EH (cell line): ENCODE measurements at places on chromosomes 16 and 17.

GRCh38 chr16:12412252-12412651, 391.4 kb downstream of the CPPED1 start:
- DNase-seq, result no peak

DNA sequence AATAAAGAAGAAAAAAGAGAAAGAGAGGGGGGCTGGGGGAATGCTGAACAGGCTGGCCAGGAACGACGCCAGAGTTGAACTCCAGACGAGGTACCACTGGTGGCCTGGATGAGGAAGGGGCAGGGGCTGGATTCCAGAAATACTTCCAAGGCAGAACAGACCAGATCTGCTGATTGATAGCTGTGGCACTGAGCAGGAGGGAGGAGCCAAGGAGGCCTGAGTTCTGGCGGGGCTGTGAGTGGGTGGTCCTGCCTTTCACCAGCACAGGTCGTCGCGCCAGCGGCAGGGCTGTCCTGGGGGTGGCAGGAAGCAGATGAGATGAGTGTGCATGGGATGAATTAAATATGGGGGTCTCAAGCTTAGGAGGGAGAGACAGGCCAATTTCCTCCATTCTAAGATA, 5.5 kb downstream of the CCDC42 start:
- DNase-seq, result no peak

- peak; percentile 59 for DNase-seq
These were observed 572 bp downstream of the MPG start for GRCh38 chr16:78444-79150.

GRCh38 chr17:81401723-81402529, 6.7 kb downstream of the BAHCC1 start:
- DNase-seq, result no peak

DNA sequence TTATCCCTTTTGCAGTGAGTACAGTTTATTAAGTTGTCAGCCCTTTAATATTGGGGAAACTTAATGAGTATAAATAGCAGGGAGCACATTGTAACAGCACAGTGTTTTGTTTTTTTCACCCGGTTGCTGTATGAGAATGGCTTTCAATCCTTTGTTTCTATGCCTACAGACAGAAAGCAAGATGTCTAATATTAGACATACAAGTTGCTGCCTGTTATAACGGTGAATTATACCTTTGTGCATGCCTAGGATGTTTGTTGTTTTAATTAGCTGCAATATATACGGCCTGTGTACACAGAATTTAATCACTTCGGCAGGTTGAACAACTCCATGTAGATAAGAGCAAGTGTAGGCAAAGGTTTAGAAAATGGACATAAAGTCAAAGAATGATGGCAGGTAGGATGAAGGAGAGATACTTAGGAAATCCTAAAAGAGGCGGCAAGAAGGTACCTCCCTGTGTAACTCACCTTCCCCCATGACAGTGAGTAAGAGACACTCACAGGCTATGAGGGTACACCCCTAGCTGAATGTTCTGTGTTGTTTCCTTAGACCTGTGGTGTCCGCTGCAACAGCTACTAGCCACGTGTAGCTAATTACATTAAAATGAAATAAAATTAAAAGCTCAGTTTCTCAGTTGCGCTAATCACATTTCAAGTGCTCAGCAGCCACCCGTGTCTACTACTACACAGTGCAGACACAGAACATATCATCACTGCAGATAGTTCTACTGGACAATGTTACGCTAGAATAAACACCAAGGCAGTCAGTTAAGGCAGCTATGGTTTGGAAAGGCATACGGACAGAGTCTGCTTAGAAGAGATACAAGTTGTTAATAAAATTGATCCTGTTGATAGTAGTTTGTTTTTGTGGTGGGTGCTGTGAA, 10.9 kb downstream of the SLC7A6OS start:
- no peak for DNase-seq

DNA sequence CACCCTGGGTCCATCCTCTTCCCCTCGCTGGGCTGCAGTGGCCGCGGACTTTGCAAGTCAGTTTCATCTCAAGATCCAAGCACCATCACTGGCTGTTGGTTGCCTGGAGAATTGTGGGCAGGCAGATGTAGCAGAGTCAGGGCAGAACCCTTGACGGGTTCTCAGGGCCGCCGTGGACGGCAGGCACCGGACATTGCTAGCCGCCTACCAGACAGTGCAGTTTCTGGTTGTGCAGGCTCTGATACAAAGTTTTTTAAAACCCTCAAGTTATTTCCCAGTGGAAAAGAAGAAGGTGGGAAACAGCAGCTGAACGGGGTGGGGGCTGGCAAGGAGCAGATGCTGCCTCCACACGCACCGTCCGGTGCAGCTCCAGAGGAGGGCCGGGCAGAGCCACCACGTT, 3.4 kb downstream of the MAPK8IP3 start:
- no peak for DNase-seq

- peak; percentile 98 for DNase-seq
These were observed 59.1 kb downstream of the OR1D5 start for GRCh38 chr17:3004150-3004801.

- DNase-seq, result no peak
These were observed 278.3 kb upstream of the IRX3 start for GRCh38 chr16:54564841-54565240.

- DNase-seq, result peak; percentile 97
These were observed 50.0 kb downstream of the TENT4B start for GRCh38 chr16:50202926-50203624.

GRCh38 chr16:70692130-70692872, 6.4 kb upstream of the MTSS2 start:
- DNase-seq, result no peak

- DNase-seq, result peak; percentile 23
These were observed 30.7 kb downstream of the TMC7 start for GRCh38 chr16:19014461-19014860.

DNA sequence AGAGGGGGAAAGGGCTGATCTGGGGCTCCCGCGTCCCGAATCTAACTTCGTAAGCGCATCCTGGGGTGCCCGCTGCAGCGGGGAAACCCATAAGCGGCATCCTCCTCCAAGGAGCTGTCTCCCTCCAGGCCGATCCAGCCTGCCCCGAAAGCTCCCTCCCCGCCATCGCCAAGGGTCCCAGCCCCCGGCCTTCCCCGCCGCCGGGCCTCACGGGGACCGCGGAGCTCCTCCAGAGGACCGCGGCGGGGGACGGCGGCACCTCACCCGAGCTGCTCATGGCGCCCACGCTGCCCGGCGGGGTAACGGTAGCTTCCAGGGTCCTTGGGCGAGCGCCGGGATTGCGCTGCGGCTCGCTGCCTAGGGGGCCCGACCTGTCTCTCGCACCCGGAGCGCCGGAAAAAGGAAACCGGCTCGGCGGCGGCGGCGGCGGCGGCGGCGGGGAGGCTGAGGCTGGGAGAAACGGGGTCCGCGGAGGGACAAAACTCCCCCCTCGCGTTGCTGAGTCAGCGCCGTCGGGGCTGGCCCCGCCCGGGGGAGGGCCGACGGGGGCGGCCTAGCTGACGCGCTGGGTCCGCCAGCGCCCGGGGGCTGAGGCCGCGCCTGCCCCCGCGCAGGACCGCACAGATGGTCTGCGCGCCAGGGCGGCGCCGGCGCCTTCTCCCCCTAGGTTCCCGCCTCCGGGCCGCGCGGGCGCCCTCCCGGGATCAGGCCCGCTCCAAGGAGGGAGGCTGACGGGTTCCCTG, at the start of gene BLMH:
TSS of gene BLMH (minus strand) at position 402 of the 743 bp plus-strand sequence. CDS start at position 277, 125 bp downstream.
- DNase-seq, result peak; percentile 85

DNA sequence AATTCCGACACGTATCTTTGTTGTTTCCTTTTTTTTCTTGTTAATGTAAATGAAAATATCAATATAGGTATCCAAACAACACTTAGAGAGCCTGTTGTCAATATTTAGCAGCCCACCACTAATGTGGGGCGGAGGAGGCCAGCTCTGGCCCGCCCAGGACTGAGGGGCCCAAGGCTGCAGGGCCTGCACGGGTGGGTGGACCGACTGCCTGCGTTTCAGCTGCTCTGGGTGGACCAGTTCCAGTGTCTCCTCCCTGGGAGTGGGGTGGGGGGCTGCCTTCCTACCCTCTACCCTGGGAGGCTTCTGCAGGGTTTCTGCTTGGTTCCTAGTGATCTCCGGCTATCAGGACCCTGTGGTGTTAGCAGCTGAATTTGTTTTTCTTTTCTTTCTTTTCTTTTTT, 15.9 kb upstream of the ADGRG1 start:
- no peak for DNase-seq

- DNase-seq, result no peak
These were observed 666 bp downstream of the HGS start for GRCh38 chr17:81684442-81684911.

DNA sequence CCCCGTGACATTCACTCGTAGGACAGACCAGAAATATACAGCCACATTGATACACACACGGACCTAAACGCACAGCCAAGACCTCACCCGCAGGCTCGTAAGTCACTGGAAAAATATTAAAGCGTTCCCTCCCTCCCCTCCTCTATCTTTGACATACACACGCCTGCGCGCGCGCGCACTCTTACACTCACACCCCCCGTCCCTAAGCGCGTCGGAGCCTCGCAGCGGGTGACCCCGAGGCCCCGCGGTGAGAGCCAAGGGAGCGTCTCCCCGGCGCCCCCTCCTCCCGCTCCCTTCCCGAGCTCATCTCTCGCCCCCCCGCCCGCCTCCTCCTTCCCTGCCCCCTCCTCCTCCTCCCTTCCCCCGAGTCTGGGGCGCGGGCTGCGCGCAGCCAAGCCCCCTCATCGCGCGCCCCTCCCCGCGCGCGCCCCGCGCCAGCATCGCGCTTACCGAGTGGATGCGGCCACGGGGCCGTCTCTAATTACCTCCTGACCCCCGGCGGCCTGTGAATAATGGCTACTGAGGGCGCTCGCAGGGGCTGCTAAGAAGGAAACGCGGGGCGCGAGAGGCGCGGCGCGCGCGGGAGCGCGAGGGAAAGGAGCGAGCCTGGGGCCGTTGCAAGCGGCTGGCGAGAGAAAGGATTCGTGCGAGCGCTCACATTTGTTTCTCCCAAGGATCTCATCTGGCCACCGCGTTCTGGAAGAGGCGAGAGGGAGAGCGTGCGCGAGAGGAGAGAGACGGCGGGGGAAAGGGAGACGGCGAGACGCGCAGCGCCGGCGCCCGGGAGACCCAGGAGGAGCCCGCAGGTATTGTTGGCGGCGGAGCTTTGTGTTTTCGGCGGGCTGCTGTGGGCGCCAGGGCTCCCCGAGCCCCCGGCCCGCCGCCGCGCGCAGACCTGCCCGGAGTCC, 42.4 kb downstream of the RAI1 start:
- peak; percentile 88 for DNase-seq

DNA sequence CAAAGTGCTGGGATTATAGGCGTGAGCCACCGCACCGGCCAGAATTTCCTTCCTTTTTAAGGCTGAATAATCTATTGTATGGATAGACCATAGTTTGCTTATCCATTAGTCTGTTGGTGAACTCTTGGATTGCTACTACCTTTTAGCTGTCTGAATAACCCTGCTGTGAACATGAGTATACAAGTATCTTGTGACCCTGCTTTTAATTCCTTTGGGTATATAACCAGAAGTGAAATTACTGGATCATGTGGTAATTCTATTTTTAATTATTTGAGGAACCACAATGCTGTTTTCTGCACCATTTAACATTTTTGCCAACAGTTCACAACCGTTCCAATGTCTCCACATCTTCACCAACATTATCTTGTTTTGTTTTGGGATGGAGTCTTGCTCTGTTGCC, 4.6 kb upstream of the OTOA start:
- no peak for DNase-seq

GRCh38 chr16:78761427-78761826, 662.0 kb downstream of the WWOX start:
- no peak for DNase-seq

- DNase-seq, result no peak
These were observed 618 bp downstream of the RUSF1 start for GRCh38 chr16:31507617-31507928.

DNA sequence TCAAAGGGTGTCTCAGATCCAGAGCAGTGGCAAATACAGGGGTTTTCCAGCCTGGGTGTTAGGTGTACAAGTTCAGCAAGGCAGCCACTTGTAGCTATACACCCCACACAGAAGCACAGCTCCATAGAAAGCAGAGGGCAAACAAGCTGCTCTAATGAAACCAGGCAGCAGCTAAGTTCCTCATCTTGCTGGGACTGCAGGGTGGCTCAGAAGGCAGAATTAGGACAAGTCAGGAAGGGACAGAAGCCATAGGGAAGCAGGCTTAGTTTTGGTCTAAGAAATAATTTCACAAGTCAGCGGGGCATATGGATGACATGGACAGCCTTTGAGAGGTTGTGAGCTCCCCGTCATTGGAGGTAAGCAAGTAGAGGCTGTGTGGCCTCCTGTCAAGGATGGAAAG, 23.7 kb downstream of the CNGB1 start:
- no peak for DNase-seq

DNA sequence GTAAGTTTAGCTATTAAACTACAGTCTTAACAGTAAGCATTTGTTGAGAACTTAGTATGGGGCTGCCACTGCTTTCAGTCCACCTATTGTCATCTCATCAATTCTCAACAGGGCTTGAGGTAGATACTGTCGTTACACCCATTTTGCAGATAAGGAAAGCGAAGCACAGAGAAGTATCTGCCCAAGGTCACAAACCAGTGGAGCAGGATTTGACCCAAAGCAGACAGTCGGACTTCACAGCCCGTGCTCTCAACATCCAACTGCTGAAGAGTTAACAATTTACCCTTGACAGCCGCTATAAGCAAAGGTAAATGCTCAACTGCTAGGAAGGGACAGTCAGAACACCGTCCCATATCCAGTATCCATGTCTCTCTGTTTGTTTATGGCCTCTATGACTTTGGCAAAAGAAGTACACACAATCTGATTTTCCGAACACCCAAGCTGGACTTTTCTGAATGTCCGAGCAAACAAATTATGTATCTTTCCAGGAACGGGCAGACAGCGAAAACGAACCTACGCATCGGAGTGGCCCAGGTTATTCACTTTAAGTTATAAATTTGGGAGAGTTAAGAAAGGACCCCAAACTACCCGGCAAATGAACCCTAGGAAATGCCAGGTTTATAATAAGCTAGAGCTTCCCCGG, 1.2 kb downstream of the SIAH1 start:
- DNase-seq, result no peak

- DNase-seq, result peak; percentile 55
These were observed 1324.9 kb upstream of the CDH8 start for GRCh38 chr16:63361032-63361624.

GRCh38 chr16:81531419-81531821, 86.8 kb downstream of the CMIP start:
- no peak for DNase-seq

- peak; percentile 89 for DNase-seq
These were observed 7.8 kb downstream of the CDRT15 start for GRCh38 chr17:14228903-14229302.

- DNase-seq, result no peak
These were observed 21.7 kb downstream of the ATP2A1 start for GRCh38 chr16:28899882-28900590.

DNA sequence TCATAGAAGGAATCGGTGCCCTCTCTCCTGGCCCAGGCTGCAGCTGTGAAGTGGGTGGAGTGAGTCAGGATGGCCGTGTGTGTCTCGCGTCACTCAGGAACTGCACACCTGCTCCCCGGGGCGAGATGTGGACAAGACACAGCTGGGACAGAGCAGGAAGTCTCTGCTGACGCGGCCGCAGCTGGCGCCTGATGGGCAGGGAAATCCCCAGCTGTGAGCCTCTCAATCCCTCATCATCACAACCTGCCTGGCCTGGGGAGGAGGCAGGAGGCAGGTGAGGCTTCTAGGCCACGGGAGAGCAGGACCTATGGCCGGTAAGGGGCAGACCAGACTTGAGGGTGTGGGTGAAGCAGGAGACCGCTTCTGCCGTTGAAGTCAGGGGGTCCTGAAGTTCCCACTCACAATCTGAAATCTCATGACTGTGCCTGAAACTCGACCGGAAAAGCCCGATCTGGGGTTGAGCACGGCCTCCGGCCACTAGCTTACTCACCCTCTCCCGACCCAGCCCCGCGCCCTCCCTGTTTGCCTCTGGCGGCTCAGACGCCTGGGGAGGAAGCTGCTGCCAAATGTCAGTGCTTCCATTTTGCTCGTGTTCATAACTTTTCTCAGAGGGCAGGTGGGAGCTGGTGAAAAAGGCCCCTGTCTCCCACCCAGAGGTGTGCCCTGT, 1.1 kb upstream of the TRPV3 start:
- DNase-seq, result peak; percentile 14
